ENCODE measurements at places on chromosomes 1 and 21.
A peak's percentile ranks its signal among the peaks of the same experiment; 100 is the strongest.

DNA sequence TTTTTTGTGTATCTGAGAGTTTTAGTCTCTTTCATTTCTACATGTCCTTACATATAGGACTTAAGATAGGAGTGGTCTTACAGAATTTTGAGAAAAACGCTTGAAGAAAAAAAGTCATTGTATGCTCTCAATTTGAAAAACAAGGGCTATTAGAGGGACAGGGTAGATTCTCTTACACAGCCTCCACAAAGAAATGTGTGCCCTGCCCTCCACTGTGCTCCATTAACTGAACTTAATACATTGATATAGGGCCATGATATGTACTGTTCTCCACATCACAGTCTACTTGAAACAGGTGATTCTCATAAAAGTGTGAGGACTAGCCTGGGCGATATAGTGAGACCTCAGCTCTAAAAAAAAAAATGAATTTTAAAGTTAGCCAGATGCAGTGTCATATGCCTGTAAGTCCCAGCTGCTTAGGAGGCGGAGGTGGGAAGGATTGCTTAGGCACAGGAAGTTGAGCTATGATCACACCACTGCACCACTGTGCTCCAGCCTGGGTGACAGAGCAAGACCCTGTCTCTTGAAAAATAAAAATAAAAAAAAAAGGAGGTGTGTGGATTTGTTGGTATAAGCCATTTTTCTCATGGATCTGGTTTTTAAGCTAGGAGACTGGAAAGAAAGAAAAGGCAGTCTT is 77.0 kb downstream of the HMCN1 start:
- DNase-seq, result no peak

GRCh38 chr1:6349254-6349943 is 44.2 kb downstream of the ACOT7 start:
- DNase-seq, result no peak

DNA sequence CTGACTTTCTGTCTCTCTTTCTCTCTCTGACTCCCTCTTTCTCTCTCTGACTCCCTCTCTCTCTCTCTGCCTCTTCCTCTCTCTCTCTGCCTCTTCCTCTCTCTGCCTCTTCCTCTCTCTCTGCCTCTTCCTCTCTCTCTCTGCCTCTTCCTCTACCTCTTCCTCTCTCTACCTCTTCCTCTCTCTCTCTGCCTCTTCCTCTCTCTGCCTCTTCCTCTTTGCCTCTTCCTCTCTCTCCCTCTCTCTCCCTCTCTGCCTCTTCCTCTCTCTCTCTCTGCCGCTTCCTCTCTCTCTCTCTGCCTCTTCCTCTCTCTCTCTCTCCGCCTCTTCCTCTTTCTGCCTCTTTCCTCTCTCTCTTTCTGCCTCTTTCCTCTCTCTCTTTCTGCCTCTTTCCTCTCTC is 18.6 kb upstream of the ANKRD45 start:
- DNase-seq, result no peak

DNA sequence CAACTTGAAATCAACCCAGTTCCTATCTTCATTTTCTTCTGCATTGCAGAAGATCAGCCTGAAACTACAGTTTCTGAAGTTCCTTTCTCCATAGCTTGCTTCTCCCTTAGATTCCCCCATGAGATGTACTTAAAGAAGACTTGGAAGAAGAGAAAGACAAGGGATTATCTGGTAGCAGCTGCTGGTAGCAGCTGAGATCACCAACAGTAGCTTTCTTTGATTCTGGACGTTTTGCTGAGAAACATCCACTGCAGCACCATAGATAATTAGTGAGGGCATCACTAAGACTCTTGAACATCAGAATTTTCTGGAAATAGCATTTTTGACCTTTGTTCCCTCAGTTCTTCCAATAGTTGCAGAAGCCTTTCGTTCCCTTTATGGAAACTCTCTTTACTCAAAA is 465 bp upstream of the CFHR3 start:
- DNase-seq, result no peak

DNA sequence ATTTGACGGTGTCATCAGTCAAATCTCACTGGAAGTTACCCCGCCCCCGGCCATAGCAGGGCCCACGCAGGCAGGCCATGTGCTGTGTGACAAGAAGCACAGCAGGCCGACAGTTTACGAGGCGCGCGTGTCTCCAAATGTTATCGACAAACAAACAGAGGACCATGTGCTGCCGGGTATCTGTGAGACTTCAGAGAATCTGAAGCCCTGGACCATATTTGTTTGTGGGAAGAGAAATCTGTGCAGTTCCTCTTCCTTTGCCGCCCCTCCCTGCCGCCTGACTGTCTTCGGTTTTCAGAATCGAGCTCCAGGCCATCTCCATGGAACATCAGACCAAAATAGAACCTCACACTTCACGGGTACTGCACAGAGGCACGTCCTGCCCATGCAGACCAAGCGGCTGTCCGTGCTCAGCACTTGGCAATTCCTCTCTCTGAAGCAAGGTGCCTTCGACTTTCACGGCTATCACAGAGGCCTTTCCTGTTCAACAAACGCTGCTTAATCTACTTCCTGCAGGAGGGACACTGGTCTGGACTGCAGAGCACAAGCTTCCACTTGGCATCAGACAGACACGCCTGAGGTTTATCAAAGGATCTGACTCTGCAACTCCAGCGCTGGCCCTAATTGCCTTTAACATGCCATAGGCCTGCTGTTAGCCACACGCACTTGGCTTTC is 135.7 kb upstream of the KRTAP19-8 start:
- DNase-seq, result peak; percentile 8

DNA sequence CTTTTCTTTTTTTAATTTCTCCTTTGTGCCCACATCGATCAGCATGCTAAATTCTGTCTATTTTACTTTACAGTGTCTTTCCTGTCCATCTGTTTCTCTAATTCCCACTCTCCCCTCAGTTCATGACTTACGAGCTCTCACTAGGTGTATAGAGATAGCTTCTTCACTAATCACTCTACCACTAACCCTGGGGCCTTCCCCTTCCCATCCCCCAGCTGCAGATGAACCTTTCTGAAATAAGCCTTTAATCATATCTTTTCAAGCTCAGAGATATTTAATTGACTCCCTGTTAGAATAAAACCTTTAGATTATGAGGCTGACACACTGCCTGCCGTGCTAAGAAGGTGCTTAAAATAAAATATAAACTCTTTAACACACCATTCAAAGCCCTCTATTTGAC is 66.3 kb upstream of the BMP8A start:
- DNase-seq, result no peak

DNA sequence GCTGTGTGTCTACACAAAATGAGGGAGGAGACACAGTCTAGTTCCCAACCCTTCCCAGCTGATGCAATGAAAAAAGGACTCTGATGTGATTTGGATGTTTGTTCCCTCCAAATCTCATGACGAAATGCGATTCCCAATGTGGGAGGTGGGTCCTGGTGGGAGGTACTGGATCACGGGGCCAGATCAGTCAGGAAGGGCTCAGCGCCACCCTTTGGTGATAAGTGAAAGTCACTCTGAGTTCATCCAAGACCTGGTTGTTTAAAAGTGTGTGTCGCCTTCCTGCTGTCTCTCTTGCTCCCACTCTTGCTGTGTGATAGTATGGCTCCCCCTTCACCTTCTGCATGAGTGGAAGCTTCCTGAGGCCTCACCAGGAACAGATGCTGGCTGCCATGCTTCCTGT is 63.2 kb downstream of the GNG4 start:
- no peak for DNase-seq

DNA sequence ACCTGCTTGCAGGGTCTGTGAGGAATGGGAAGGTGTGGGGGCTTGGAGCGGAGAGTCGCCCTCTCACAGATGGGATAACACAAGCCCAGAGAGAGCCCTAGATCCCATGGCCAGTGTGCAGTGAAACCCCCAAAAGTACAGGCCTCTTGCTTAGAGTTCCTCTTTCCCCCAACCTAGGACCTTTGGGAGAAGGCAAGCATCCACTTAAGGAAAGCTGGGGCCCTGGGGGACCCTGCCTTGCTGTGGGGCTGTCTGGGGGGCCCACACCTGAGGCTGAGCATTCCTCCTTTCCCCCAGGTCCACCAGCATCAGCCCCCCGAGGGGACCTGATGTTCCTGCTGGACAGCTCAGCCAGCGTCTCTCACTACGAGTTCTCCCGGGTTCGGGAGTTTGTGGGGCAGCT is 1.1 kb downstream of the VWA1 start:
- DNase-seq, result no peak

GRCh38 chr1:60813071-60813470 is 269.3 kb upstream of the NFIA start:
- DNase-seq, result peak; percentile 66

GRCh38 chr1:33930346-33931110 is 66.6 kb downstream of the HMGB4 start:
- DNase-seq, result no peak
